Right atrium auricular region (tissue), 2 donors: ENCODE measurements at places on chromosomes 1 and 21. TPM values are rescaled to one million over a fixed set of nuclear protein-coding genes. Genes with fewer than 3 reads are reported as not detected.

The PCP4 gene
- total RNA-seq = 6.6 TPM

The CADM3 gene
- 4.0 TPM for total RNA-seq

The OLFM3 gene
- not detected for total RNA-seq

The PADI3 gene
- not detected for total RNA-seq

The S100A9 gene
- total RNA-seq = 65.7 TPM

The SIM2 gene
- total RNA-seq = not detected

The KRTAP10-6 gene
- not detected for total RNA-seq

The PODN gene
- 47.2 TPM for total RNA-seq

The OR2T11 gene
- total RNA-seq = not detected

The MEX3A gene
- 0.47 TPM for total RNA-seq

The SPRR3 gene
- total RNA-seq = not detected

The METTL13 gene
- total RNA-seq = 14.8 TPM

The KCNAB2 gene
- 14.3 TPM for total RNA-seq

The ACTA1 gene
- 422 TPM for total RNA-seq

The VTCN1 gene
- total RNA-seq = not detected

The OR2T35 gene
- not detected for total RNA-seq

The ENAH gene
- 59.5 TPM for total RNA-seq

The PLXNA2 gene
- 23.8 TPM for total RNA-seq

The TTC39A gene
- 33.7 TPM for total RNA-seq

The IQGAP3 gene
- total RNA-seq = not detected

The LCE1A gene
- total RNA-seq = not detected

The CLEC20A gene
- total RNA-seq = not detected

The AK4 gene
- 80.9 TPM for total RNA-seq

The GABRD gene
- not detected for total RNA-seq

The COL9A2 gene
- 1.2 TPM for total RNA-seq

The EBNA1BP2 gene
- total RNA-seq = 34.0 TPM

The PARK7 gene
- 206 TPM for total RNA-seq

The SERTAD4 gene
- total RNA-seq = 6.5 TPM

The KLF17 gene
- total RNA-seq = not detected

The AMIGO1 gene
- 15.1 TPM for total RNA-seq

The CYP4A22 gene
- not detected for total RNA-seq

The SLAMF7 gene
- total RNA-seq = not detected

The NBPF15 gene
- total RNA-seq = 5.5 TPM

The CCDC18 gene
- 6.9 TPM for total RNA-seq

The GOLT1A gene
- not detected for total RNA-seq

The SLC44A3 gene
- 9.5 TPM for total RNA-seq

The SLC45A1 gene
- total RNA-seq = 1.0 TPM

The JAM2 gene
- total RNA-seq = 15.6 TPM

The SLFNL1 gene
- not detected for total RNA-seq

The BGLAP gene
- not detected for total RNA-seq

The DIRAS3 gene
- 7.3 TPM for total RNA-seq

The KDF1 gene
- total RNA-seq = 0.86 TPM

The TCP10L gene
- 1.1 TPM for total RNA-seq

The PROX1 gene
- 39.7 TPM for total RNA-seq

The ASAP3 gene
- 47.2 TPM for total RNA-seq

The EVA1C gene
- total RNA-seq = 25.5 TPM

The C4BPA gene
- not detected for total RNA-seq

The FGR gene
- total RNA-seq = 19.8 TPM

The AADACL3 gene
- not detected for total RNA-seq

The KRTAP11-1 gene
- not detected for total RNA-seq

The CHIA gene
- total RNA-seq = not detected

The GJB3 gene
- not detected for total RNA-seq

The VPS45 gene
- total RNA-seq = 38.8 TPM

The PLA2G2D gene
- total RNA-seq = not detected
